ENCODE measurements at places on chromosomes 3 and 15.

DNA sequence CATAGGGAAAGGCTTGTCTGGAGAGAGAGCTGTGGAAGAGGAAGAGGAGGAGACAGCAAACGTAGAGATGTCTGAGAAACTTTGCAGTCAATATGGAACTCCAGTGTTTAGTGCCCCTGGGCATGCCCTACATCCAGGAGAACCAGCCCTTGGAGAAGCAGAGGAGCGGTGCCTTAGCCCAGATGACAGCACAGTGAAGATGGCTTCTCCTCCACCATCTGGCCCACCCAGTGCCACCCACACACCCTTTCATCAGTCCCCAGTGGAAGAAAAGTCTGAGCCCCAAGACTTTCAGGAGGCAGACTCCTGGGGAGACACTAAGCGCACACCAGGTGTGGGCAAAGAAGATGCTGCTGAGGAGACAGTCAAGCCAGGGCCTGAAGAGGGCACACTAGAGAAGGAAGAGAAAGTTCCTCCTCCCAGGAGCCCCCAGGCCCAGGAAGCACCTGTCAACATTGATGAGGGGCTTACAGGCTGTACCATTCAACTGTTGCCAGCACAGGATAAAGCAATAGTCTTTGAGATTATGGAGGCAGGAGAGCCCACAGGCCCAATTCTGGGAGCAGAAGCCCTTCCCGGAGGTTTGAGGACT, 6.9 kb downstream of the MAP1A start:
- DNase-seq: no peak

DNA sequence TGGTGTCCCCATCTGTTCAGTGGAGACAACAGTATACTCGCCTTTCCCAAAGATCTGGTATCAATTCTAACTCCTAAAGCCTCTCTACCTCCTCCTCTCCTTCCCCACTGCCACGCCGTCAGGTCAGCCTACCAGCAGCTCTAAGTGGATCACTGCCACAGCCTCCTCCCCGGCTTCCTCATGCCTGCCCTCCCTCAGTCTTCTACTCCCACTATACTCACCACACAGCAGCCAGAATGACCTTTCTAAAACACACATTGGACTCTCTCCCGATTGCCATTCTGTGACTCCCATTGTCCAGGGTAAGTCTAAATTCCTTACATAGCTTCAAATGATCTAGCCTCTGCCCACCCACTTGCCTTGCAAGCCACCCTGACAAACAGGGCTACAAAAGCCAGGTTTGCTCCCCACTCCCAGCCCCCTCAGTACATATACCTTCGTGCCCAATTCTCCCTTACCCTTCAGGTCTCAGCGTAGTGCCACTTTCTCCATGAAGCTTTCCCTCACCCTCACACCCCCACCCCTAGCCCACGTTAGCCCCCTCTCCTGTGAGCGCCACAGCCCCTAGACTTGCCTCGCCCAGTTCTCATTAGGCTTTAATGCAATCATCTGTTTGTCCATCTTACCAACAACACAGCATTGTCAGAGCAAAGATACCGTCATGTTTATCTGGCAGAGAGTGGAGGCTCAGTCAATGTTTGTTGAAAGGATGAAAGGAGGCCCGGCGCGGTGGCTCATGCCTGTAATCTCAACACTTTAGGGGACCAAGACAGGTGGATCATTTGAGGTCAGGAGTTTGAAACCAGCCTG, 9.5 kb upstream of the SEMA7A start:
- DNase-seq: peak; percentile 62

DNA sequence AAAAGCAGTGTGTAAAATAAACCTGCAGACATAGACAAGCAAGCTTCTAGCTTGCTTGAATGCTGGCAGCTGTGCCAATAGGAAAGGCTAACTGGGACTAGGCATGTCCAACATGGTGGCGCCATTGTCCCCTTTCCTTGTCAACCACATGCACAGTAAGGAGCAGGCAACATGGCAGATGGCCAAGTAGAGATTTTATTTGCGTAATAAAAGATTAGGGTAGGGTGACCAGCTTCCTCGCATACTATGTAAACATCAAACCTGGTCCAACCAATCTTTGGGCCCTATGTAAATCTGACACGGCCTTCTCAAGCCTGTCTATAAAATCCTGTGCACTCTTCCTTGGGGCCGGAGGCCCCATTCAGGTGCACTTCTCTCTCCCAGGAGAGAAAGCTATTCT, 575.4 kb upstream of the GOLIM4 start:
- no peak for DNase-seq

GRCh38 chr15:20353966-20354883, 187.4 kb downstream of the GOLGA6L6 start:
- DNase-seq: no peak

DNA sequence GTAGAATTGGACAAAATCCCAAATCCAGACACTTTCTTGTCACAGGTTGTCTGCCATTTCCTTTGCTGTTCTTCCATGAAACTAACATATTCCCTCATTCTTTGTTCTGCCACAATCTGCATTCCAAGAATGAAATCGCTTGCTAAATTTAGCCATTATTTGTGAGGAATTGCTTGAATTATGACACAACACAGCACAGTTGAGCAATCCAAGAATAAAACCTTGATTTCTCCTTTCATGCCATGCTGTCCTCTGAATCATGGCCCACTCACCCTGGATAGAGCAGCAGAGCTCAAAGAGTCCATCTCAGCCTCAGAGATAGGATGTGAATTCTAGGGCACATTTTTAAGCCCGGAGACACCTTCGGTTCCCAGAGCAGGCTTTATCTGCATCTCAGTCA, 35.2 kb upstream of the GREM1 start:
- DNase-seq: peak; percentile 95

GRCh38 chr3:38119821-38120692, 16.9 kb downstream of the ACAA1 start:
- DNase-seq: no peak

GRCh38 chr3:69085168-69085832, 563 bp downstream of the ARL6IP5 start:
- DNase-seq: peak; percentile 30

- DNase-seq: no peak
These were observed 295.8 kb downstream of the RBMS3 start for GRCh38 chr3:29576675-29577074.

DNA sequence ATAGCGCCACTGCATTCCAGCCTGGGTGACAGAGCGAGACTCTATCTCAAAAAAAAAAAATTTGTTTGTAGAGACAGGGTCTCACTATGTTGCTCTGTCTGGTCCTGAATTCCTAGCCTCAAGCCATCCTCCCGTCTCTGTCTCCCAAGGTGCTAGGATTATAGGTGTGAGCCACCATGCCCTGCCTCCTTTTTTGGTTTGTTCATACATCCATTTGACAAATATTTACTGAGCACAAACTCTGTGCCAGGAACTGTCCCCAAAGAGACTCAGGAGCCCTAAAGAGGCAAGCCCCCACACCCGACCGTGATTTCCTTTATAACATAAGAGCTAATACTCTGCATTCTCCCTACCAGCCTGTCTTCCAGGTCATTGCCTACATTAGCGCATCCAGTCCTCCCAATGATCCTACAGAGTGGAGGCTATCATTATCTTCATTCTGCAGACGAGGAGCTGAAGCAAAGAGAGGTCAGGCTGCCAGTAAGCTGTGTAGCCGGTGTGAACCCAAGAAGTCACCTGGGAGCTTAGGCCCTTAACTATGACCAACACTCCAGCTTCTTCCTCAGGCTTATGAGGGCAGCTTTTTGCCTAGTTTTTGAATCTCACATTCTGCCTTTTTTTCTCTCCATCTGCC, 6.3 kb upstream of the PXK start:
- no peak for DNase-seq

- DNase-seq: peak; percentile 69
These were observed 95.8 kb upstream of the TGFBR2 start for GRCh38 chr3:30510596-30510995.

DNA sequence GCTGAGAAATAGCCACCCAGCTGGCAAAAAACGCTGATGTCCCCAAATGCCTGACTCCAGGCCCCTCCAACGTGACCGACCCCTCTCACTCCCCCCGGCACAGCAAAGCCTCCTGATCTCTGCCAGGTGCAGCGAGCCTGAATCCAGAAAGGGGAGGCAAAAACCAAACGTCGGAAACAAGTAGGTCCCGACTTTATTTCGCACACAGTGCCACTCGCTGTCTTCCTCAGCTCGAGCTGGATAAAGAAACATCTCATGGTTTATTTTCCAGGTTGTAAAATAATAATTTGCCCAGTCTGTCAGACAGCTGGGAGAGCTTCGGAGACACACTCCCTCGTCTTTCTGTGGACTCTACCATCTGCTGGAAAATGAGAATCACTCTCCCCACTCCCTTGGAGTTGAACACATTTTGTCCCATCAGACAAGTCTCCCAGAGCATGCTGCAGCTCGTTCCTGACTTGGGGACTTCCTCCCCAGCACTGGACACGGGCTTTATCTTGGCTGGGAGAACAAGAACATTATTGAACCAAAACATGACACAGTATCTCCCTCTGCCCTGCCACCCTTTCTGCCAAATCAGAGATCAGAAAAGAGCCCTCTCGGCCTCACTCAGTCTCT, 142.8 kb downstream of the NUP210 start:
- DNase-seq: no peak

- DNase-seq: peak; percentile 36
These were observed 639.8 kb downstream of the MAGI1 start for GRCh38 chr3:65398953-65399352.

DNA sequence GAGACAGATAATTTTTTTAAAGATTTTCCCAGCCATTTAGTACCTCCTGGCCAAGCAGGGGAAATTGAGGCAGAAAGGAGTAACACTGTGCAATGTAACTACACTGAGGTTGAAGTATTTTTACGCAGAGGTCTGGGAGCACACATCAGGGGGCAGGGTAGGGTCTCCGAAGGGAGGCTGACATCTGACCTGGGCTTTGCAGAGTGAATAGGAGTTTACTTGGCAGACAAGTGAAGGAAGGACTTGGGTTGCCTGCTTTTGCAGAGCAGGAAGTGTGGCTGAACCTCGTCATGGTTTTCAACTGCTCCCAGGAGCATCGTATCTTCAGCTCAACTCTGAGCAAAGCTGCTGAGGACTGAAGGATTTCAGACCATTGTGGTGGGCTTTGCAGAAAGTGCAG, 66.2 kb downstream of the LRRK1 start:
- DNase-seq: no peak

DNA sequence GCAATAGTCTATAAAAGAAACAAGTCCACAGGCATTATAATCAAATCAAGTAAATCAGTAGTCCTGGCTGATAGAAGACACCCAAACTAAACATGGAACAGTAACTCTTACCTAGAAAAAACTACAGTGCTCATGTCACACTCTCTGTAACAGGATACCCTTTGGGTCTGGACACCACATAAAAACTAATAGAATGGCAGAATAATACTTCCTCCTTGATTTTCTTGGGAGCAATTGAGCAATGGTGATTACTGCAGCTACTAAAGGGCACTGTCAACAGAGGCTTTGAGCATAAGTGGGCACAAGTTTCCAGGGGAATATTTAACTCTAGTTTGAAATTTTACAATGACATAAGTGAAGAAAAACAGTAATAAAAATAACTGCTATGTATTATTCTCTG, 59.5 kb downstream of the GLB1 start:
- DNase-seq: no peak

GRCh38 chr15:64536244-64536836, 76.0 kb downstream of the ZNF609 start:
- peak; percentile 87 for DNase-seq

DNA sequence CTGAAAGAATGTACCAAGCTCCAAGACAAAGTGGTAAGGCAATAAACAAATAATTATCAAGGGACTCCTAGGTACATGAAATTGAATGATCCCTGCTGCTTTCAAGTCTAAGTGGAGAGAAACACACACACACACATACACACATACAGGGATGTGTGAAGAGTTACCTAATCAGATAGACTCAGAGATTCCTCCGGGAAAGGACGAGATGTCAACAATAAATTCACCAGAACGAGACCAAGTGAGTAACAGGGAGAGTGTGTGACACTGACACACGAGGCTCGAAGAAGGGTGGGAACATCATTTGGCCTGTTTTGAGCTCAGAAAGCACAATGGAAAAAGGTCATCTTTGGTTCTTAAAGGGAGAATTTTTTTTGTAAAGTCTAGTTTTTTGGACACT, 13.4 kb downstream of the LRIG1 start:
- no peak for DNase-seq

GRCh38 chr3:56368846-56369245, 99.4 kb downstream of the ERC2 start:
- no peak for DNase-seq

DNA sequence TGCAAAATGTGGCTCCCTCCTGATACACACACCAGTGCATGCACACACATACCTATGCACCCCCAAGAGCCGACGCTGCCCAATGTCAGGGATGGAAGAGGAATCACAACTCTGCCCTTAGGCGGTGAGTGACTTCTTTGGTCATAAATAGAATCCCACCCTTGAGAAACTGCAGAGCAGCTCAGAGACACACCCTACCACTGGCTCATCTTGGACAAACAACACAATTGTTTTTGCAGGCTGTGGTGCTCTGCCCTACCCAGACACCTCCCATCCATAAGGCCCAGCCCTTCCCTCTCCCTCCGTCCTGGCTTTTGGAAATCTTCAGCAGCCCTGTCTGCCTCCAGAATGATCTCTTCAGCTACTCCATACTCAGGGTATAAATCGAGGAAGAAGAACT, 73.8 kb upstream of the HRH1 start:
- peak; percentile 46 for DNase-seq

GRCh38 chr3:188584162-188584529, 430.2 kb downstream of the LPP start:
- DNase-seq: peak; percentile 80

GRCh38 chr3:65503776-65504175, 534.9 kb downstream of the MAGI1 start:
- no peak for DNase-seq

DNA sequence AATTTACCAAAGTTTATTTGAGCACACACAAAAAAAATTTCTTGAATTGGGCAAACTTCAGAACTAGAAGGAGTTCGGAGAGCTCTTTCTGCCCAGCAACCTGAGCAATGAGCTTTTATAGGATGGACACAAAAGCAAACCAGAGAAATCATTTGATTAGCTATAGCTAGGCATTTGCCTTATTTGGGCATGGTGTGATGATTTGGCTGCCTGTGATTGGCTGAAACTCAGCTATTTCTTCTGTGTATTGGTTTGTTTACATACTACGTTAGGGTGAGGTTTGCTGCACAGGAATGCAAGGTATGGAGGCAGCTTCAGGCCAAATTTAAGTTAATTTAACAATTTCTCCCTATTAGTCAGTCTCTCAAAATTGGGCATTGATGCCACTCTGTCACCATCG, 65.1 kb downstream of the NEK11 start:
- peak; percentile 25 for DNase-seq

DNA sequence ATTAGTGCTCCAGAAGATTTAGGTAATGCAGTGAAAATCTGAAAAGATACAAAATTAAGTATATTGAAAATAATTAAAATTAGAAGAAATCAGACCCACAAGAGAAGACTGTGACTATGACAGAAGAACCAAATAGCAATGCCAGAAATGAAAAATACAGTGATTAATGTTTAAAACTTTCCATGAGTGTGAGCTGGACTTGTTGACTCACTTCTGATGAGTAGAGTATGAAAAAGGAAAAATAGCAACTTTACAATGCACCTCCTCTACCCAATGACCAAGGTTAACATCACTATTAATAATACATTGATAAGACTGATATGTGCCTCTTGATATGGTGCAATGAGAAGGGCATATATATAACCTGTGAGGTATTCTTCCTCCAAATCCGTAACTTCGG, 39.3 kb upstream of the SLC22A13 start:
- peak; percentile 60 for DNase-seq

Data from EL (cell line).